ENCODE measurements at places on chromosomes 7 and 10.

DNA sequence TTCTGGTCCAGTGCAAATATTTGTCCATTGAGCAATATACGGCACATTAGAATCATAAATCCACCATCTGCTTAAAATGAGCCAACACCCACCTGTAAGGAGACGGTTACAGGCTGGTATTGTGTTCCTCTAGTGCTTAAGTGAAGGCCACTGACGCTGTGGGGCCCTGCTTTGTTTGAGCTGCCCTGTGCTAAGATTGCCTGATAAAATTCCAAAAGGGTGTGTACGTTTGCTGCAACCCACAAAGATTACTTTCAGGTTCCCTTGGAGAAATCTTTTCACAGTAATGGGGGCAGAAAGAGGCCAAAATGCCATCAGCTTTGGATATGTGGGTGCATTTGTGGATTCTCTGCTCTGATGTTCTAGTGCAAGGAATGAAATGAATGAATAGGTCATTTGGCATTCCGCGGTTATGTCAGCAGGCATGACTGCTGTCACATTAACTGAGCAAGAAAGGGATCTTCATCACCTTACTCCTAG lies 34.4 kb downstream of the AGR3 start:
- DNase-seq = no peak

- DNase-seq = no peak
These were observed 15.1 kb upstream of the DENND2A start for GRCh38 chr7:140655511-140656408.

DNA sequence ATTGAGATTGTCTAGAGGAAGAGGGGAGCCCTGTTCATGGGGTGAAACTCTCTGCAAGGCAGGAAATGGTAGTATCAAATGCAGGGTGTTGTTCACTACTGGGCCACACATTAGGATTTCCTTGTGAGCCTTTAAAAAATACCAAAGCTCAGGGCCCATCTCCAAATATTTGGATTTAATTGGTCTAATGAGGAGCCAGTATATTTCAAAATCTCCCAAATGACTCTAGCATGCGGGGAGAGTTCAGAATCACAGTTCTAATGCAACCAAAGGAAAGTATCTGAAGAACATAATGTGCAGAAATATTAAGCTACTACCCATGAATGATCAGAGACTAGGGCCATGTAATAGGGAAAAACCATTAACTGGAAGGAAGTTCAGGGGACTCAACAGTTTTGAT lies 27.3 kb downstream of the JCAD start:
- no peak for DNase-seq

DNA sequence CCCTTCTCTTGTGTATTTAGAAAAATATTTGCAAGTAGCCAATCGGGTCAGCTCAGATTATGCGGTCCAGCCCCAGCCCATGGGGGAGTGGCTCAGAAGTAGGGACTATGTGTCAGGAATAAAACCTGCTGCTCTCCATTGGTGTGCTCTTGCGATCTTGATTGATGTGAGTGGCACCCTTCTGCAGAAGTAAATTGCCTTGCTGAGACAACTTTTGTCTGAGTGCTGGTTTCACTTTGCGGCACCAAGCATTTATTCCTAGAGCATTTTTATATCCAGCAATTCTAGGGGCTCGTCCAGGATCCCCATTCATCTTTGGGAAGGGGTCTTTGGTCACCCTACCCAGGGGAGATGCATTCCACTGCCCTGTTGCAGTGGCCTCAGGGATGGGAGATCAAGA lies 26.1 kb upstream of the FAM221A start:
- DNase-seq = peak; percentile 6

DNA sequence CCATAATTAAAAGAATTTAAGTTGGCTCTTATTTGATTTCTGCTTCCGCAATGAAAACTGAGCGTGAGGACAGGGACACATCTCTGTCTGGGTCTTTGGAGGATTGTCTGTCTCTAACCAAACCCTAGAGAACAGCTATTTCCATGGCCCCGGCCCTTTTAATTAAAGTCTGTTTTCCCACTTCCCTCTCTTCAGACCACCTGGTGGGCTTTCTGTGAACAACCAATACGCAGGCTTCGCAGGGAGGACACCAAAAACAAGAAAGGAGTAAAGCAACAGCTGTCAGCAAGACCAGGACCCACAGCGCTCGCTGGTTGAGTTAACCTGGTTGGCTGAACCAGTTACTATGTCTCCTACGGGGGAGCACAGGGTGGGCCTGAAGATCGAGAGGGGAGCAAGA lies 217.1 kb upstream of the FRMD4A start:
- DNase-seq = no peak

DNA sequence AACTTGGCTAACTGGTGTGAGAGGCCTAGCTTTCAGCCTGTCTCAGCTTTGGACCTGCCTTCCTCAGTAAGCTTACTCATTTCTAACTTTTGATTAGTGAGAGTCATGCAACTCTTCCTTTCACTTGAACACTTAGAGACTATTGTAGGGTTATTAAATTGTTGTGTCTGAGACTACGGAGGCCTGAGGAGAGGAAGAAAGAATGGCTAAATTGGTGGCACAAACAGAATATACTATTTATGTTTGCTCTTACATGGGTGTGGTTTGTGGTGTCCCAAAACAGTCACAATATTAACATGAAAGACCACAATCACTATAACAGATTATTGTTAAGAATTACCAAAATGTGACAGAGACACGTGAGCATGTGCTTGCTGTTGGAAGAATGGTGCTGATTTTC lies 82.1 kb downstream of the TRIM24 start:
- no peak for DNase-seq

- DNase-seq = peak; percentile 37
These were observed 151.6 kb downstream of the KIAA1217 start for GRCh38 chr10:24360282-24361127.

- DNase-seq = no peak
These were observed 639.6 kb upstream of the FOXK1 start for GRCh38 chr7:4042402-4043045.

- DNase-seq = peak; percentile 45
These were observed 620 bp downstream of the SLK start for GRCh38 chr10:103967448-103968071.

- no peak for DNase-seq
These were observed 320.0 kb upstream of the C7orf33 start for GRCh38 chr7:148270576-148270975.

DNA sequence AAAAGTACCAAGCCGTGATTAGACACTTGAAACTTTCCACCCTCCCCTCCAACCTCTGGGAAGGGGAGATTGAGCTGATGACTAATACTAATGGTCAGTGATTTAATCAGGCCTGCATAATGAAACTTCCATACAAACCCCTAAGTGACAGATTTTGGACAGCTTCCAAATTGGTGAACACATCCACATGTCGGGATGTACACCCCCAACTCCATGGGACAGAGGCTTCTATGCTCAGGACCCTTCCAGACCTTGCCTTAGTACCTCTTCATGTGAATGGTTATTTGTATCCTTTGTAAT lies 4.8 kb downstream of the NUB1 start:
- DNase-seq = no peak

- DNase-seq = no peak
These were observed 1584.4 kb upstream of the LRRTM3 start for GRCh38 chr10:65341323-65341925.

- no peak for DNase-seq
These were observed 127.6 kb upstream of the CXCL12 start for GRCh38 chr10:44512431-44513022.

GRCh38 chr10:26543567-26544306 lies 105.6 kb downstream of the APBB1IP start:
- no peak for DNase-seq

- DNase-seq = no peak
These were observed 303.5 kb downstream of the OTUD1 start for GRCh38 chr10:23742368-23742767.

GRCh38 chr7:5690931-5691473 lies 90.5 kb downstream of the RNF216 start:
- no peak for DNase-seq

- DNase-seq = no peak
These were observed 156.8 kb upstream of the LYZL1 start for GRCh38 chr10:29131952-29132547.

GRCh38 chr7:138125119-138125518 lies 48.9 kb downstream of the AKR1D1 start:
- DNase-seq = no peak

DNA sequence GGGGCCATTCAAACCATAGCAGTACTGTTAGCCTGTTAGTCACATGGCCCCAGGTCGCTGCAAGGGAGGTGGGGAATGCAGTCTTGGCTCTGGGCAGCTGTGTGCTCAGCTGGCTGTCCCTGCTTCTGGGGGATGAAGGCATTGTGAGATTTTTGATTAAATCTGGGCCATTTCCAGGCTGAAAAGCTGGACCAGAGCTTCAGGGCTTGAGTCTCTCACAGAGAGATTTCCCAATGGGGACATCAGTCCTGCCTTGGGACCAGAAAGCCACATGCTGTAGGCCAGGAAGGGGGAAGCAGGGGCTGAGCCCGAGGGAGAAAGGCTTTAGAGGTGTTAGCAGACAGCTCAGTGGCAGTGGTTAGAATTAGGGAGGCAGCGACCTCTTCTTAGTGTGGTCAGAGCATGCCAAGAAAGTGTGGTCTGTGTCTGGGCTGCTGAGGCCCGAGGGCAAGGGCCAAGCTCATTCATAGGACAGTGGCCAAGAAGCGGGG lies 33.6 kb downstream of the PALD1 start:
- DNase-seq = no peak

- DNase-seq = no peak
These were observed 42.3 kb upstream of the STEAP1B start for GRCh38 chr7:22542254-22542653.

GRCh38 chr7:111183321-111183720 lies 92.4 kb downstream of the LRRN3 start:
- no peak for DNase-seq

DNA sequence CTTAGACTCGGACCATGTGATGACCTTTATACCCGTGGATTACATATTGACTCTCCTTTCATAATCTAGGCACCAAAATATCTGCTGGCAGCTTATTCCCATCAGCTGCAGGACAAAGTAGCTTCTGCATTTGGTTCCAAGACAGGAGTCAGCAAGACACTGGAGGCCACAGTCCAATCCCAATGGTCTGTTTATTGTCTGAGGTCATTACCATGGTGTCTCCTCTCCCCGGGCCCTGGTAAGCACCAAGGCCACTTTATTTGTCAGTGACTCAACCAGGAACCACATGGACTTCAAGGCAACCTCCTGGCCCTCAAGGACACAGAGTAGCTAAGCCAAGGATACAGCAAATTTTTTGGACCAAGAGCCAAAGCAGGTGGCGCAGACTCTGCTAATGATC lies 36.1 kb downstream of the KCNMA1 start:
- DNase-seq = no peak

DNA sequence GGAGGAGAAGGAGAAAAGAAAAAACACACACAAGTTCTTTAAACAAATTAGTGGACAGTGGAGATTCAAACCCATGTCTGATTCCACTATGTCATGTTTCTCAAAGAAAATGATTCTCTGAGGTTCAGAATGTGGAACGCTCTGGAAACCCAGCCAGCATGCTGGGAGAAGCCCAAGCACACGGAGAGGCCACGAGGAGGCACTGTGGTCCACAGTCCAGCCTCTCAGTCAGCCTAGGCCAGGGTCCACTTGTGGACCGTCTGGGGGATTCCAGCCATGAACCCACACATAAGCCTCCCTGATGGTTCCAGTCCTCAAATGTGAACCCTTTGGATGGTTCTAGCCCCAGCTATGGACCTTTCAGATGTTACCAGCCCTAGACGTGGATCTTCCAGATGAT lies 73.4 kb downstream of the CAV1 start:
- no peak for DNase-seq

- DNase-seq = peak; percentile 68
These were observed 717.3 kb downstream of the XPNPEP1 start for GRCh38 chr10:109205929-109206585.

- DNase-seq = no peak
These were observed 41.8 kb downstream of the FAM204A start for GRCh38 chr10:118300320-118300719.

DNA sequence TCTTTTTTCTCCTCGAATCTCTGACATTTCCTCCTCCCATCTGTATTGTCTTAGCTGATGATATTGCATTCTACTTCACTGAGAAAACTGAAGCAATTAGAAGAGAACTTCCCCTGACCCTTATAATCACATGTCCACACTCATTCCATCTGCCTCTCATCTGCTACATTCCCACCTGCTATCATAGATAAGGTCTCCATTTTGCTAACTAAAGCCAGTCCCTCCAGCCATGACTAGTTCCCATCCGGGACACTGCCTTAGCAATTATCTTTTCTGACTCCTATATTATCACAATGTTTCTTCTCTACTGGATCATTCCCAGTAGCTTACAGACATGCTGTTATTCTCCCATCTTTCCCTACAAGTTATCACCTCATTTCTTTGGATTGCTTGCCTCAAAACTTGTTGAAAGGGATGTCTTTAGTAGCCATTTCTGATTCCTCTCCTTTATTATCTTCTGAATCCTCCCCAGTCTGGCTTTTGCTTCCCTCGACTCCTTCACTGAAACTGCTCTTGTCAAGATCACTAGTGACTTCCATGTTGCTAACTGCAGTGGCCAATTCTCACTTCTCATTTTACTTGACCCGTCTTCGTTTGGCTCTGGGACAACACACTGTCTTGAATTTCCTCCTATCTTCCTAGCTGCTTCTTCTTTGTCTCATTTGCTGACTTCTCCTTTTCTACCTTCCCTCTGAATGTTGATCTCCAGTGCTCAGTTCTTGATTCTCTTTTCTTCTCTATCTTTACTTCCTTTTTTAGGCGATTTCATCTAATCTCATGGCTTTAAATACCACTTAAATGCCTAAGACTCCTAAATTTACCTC lies 35.9 kb downstream of the FZD1 start:
- no peak for DNase-seq

- no peak for DNase-seq
These were observed 496.2 kb upstream of the FOXK1 start for GRCh38 chr7:4185721-4186512.

DNA sequence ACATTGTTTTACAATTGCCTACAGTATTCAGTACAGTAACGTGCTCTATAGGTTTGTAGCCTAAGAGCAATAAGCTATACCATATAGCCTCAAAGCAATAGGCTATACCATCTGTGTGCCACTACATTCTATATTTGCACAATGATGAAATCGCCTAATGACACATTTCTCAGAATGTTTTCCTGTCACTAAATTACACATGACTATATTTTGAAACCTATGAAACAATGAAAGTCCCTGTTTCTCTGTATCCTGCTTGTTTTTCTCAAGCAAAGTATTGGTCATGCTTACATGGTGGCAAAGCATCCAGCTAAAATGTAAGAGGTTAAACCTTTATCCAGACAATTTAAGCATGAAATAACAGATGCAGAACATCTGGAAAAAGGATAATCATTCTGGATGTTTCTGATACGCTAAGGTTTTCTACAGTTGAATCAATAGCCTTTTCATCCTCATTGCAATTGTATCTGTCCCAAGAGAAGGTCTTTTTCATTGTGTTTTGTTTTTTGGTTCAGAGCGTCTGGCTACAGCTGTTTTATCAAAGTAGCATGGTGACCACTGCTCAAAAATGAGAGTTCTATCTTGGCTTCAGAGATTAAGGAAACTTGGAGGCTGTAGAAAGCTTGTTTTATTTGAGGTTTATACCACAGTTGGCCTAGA lies 81.7 kb downstream of the CSTF2T start:
- no peak for DNase-seq

GRCh38 chr7:46489106-46489505 lies 568.0 kb upstream of the IGFBP3 start:
- DNase-seq = no peak

- no peak for DNase-seq
These were observed 100.2 kb downstream of the GPR85 start for GRCh38 chr7:112986256-112987031.

All from Caki2 (cell line).